Nucleus accumbens (tissue), 56 donors: ENCODE measurements at places on chromosomes 5 and 9.

DNA sequence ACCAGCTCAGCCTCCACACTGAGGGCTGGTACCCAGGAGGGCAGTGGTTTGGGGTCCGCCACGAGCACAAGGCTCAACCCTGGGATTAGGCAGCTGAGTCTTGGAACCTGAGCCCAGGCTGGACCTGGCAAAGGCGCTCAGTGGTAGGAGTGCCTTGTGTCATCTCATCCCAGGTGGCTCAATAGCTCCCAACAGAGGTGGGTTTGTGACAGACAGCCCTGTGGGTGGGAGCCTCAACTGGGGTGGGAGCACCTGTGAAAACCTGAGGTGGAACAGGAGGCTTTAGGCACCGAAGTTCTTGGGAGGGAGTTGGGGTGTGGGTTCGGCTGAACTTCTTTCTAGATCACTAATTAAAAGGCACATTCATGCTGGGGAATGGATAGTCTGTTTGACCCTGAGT, 35.2 kb upstream of the SMU1 start:
- DNase-seq = no peak

- no peak for DNase-seq
Observed at GRCh38 chr5:168400429-168401220, 85.6 kb upstream of the RARS1 start.

DNA sequence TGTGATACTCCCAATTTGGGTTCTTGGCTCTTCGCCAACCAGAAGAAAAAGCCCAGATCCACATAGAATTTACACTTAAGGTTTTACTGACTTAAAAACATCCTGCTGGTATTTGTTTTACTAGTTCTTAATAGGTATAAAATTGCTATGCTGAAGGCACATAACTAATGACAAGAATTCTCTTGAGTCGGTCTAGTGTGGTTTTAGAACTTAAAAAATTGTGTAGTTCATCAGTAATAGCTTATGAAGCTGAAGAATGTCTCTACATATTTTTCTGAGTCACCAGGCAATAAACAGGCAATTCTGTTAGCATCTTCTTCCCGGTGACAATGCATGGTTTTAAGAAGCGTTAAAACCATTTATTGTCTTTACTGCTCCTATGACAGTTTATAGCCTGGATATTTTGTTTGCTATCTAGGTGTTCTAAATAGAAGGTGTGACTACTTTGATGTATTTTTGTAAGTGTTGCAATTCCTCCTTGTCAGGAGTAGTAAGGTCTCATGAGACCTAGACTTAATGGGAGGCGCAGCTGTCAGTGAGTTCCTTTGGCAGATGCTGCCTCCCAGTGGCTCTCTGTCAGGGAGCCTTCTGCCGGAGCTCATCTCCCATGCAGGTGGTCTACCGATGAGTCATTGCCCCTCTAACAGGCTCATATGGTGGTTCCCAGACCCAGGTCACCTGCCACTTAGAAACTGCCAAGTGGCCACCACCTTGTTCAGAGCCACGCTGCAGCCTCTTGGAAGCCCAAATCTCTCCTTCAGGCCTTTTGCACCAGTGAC, 173.8 kb downstream of the MAST4 start:
- no peak for DNase-seq

DNA sequence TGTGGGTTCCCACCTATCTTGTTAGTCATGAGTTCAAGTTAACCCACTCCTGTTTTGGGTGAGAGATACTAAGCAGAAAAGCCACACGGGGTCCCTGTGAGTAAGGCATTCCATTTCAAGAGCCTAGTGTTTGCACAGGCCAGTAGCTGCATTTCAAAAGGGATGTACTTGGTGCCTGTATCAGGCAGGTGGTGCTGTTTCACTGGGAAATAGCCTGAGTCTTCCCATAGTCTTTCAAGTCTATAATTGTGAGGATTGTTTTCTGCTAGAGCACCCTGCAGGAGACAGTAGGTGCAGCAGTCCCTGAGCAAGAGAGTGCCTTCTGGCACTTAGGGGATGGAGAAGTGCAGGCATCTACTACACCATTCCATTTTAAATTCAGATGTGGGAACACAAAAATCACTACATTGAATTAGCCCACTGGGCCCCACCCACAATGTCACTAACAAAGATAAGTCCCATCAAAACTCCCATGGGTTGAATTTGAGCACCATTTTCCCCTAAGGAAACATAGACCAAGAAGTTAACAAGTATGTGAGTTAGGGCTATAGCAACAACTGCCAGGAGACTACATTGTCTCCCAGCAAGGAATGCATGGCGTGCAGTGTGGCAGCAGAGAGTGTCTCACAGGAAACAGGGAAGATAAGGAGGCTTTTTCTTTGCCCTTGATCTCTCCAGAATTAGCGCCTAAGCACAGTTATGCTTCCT, 263.2 kb downstream of the COX7C start:
- DNase-seq = peak; percentile 27

DNA sequence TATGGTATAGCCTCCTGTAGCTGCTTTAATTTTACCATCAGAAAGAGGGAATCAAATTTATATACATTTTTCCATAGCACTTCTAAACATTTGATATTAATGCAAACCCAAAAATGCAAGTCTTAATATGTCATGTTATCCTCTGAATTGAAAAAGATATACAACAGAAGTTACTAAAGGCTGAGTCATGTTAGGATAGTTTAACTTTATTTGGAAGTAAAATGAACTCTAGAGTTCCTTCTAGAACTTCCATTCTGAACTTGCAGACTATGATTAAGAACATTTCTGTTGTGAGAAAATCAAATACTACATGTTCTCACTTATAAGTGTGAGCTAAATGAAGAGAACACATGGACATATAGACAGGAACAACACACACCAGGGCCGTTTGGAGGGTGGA, 317.3 kb upstream of the PRR16 start:
- DNase-seq = no peak

- no peak for DNase-seq
Observed at GRCh38 chr5:32058101-32058500, 116.0 kb downstream of the GOLPH3 start.

GRCh38 chr5:140764177-140764973, 21.6 kb upstream of the PCDHA1 start:
- DNase-seq = no peak

- no peak for DNase-seq
Observed at GRCh38 chr9:81080900-81081299, 608.4 kb downstream of the TLE1 start.

- no peak for DNase-seq
Observed at GRCh38 chr5:179120951-179121666, 60.9 kb downstream of the ZNF354C start.

- no peak for DNase-seq
Observed at GRCh38 chr5:37254581-37254980, 5.4 kb upstream of the CPLANE1 start.

- no peak for DNase-seq
Observed at GRCh38 chr9:88930716-88931115, 60.6 kb upstream of the S1PR3 start.

- no peak for DNase-seq
Observed at GRCh38 chr5:74277418-74277817, 363.1 kb downstream of the ENC1 start.

DNA sequence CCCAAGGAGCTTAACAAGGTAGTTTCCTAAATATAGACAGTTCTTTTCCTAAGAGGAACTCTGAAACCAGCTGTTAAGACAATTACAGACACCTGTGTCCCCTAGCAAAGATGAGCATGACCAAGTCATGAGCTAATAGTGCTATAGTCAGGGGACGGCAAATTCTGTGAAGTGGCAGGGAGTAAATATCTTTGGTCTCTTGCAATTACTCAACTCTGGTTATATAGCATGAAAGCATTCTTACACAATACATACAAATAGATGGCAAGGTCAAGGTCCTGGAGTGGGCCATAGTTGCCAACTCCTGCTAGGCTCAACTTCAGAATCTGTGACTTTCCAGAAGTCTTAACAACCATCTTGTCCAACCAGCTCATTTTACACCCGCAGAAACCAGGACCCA, 103.7 kb downstream of the RFK start:
- DNase-seq = no peak

- no peak for DNase-seq
Observed at GRCh38 chr5:177124486-177124991, 9.0 kb upstream of the NSD1 start.

- no peak for DNase-seq
Observed at GRCh38 chr5:176823869-176824412, 13.6 kb downstream of the UNC5A start.

DNA sequence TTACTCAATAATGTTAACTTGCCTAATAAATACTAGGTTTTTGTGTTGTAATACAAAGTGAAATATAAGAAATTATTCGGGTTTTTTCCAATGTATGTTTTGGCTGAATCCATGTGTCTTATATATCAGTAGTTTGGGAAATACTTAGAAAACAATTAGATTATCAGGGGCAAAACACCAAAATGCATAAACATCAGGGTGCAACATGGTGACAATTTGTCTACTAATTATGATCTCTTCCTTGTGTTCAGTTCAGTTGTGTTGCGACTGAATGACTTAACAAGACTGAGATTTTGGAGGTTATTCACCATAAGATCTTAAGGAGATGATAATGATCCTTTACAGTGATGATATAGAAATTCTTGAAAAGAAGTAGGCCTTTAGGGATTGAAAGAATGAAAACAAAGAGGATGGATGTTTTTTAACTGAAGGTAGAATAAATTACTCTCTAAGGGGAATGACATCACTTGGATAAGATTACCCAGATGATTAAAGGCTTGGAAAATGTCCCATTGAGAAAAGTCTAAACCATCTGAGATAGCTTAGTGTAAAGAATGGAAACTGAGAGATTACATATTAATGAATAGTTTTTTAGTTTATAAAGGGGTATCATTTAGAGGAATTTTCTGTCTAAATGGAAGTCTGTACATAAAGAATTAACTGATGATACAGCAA, 415.8 kb downstream of the SPATA31D1 start:
- no peak for DNase-seq

DNA sequence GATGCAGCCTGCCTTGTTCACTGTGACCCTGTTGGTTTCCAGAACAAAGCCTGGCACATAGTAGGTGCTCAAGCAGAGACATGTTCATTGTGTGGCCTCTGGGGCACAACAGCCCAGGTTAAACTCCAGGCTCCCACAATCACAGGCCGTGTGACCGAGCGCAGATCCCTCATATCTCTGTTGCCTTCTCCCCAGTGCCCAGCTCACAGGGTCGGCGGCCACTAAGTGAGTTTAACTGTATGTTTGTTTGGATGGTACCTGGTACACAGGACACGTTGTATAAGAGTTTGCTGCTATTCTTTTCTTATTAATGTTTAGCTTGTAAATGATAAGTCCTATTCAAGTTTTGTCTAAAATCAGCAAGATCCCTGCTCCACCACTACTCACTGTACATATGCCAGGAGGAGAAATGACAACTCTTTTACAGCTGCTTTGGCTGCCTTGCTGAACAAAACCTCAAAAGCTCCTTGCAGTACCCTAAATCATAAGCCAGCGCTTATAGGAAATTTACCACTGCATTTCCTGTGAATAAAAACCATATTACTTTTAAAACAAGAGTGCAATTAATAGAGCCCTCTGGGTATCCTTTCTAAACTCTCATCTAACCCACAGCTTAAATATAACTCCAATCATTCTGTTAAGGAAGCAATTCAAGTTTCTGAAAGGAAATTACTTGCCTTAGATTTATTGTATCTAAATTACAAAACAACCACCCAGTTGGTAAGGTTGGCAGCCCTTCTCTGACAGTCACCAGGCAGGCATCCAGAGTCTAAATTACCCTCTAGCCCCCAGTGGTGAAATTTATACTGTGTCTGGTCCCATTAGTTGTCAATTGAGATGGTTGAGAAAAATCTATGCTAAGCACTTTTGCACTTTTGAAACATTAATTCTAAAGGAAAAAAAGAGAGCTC, 379.4 kb downstream of the SEMA5A start:
- DNase-seq = no peak

GRCh38 chr5:145243016-145243415, 592.1 kb downstream of the PRELID2 start:
- DNase-seq = no peak

DNA sequence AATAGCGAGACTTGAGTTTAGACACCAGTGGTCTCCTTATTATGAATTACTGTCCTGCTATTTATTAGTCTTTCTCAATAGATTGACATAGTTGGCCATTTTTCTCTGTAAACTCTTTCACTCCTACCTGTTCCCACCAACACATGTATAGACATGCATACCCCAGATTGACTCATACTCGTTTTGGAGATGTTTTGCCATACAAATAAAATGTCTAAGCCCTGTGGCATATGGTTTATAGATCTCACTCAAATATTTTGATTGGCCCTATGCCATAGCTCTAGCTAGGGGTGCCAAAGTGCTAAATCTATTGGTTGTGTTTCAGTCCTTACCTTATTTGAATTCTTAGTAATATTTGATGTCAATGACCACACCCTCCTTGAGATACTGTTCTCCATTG, 42.3 kb downstream of the CAMK4 start:
- no peak for DNase-seq

GRCh38 chr5:128472036-128472435, 66.0 kb downstream of the FBN2 start:
- DNase-seq = no peak

- no peak for DNase-seq
Observed at GRCh38 chr9:124749284-124749683, 21.8 kb downstream of the NR6A1 start.

DNA sequence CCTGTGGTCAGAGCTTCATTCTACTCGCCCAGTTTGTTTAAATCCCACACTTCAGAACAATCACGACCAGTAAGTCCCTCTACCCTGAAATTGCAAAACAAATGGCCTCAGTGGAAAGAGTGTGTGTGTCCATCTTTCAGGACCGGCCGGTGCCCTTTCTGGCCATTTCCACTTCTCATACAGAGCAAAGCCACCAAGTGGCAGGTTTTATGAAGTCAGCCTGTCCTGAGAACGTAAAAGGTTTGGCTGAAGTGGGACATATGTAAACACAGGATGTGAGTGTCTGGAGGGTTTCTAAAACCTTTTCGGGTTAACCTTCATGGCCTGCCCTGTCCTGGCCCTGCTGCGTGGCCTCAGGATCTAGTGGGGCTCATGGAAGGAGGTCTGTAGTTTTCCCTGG, 24.7 kb downstream of the NXNL2 start:
- no peak for DNase-seq

DNA sequence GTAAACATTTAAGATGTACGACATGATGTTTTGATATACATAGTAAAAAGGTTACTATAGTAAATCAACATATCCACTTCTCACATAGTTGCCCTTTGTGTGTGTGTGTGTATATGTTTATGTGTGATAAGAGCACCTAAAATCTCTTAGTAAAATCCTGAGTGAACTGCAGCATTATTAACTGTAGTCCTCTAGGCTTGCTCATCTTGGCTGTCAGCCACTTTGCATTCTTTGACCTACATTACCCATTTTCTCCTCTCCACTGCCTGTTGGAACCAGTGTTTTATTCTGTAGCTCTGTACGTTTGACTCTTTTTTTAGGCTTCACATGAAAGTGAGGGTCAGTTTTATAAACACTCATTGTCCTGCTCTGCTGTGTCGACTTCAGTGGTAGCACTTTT, 24.4 kb downstream of the C5orf22 start:
- no peak for DNase-seq

DNA sequence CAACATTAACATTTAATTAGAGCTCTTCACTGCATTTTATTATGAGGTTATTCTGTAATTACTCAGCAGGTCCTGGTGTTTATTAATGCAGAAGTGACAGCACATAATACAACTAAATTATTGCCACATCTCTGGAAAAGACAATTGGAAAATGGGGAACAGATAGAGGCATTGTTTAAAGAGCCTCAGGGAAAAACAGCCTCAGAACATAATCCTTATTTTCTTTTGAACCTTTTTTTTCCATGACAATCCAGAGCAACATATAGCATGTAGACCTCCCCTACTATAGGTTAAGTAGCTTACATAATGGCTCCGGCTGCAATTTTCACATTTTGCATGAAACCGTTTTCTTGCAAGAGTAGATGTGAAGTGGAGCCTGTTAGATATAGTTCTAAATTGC, 87.2 kb downstream of the RMI1 start:
- no peak for DNase-seq

- DNase-seq = no peak
Observed at GRCh38 chr5:9615331-9615730, 14.8 kb downstream of the TAS2R1 start.
